ENCODE measurements at places on chromosomes 2 and 18.

GRCh38 chr2:8693157-8693821, 11.4 kb downstream of the ID2 start:
- no peak for DNase-seq

GRCh38 chr18:79042276-79042675, 26.9 kb upstream of the ATP9B start:
- DNase-seq, result no peak

DNA sequence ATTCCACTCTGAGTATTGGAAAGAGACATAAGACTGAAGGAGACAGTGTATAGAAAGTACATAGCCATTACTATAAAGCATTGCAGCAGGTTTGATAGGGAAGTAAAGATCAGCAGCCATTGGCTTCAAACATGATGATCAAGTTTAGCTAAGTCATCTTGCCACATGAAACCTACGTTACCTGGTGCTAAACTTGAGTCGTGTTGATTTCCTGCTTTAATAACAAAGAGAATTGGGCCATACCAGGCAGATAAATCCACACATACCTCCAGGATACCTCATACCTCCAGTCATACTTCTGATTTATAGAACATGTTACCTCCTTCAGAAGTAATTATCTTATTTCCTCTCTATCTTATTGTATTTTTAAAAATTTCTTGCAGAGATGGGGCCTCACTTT, 10.3 kb upstream of the KYNU start:
- DNase-seq, result no peak

- no peak for DNase-seq
Measured at GRCh38 chr2:44687686-44688455, 253.6 kb upstream of the SIX3 start.

- DNase-seq, result no peak
Measured at GRCh38 chr2:148702475-148702874, 57.9 kb downstream of the EPC2 start.

DNA sequence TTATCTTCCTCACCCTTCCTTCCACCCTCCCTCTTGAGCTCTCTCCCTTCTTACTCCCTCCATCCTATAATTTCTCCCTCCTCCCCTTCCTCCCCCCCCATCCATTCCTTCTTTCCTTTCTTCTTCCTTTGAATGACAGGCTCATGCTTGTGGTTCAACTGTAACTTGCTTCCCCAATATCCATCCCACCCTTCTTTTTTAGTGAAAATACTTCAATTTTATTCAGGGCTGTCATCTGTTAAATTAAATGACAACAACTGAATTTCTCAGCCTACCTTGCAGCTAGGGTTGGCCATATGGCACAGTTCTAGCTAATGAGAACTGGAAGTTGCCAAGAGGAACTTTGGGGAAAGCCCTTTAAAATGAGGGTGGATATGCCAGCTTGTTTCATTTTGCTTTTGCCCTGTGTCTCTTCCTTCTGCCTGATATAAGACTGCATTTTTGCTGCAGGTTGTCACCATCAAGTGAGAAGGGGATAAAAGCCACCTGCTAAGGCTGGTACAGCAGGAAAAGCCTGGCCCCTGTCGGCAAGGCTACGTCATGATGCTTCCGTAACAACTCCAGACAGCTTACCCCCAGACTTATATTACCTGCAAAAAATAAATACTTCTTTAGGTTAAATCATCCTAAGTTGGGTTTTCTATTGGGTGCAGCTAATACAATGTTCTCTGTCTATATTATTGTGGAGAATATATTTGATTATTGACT, 121.8 kb downstream of the NXPH2 start:
- no peak for DNase-seq

DNA sequence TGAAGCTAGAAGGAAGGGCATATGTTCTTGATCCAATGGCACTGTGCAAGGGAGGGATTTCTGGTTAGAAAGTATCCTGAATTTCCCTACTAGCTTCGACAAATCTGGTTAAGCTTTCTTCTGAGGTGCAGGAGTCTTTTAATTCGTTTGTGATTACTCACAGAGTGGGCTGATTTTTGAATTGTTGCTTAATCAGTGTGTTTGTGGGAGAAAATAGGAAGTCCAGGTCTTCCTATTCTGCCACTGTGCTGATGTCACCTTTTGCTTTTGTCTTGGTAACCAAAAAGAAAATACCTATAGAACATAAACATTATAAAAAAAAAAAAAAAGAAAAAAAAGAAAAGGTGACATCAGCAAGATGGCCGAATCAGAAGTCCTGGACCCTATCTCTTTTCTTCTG, 1008.6 kb downstream of the TSN start:
- DNase-seq, result no peak

- no peak for DNase-seq
Measured at GRCh38 chr2:201467666-201468065, 16.1 kb downstream of the STRADB start.

DNA sequence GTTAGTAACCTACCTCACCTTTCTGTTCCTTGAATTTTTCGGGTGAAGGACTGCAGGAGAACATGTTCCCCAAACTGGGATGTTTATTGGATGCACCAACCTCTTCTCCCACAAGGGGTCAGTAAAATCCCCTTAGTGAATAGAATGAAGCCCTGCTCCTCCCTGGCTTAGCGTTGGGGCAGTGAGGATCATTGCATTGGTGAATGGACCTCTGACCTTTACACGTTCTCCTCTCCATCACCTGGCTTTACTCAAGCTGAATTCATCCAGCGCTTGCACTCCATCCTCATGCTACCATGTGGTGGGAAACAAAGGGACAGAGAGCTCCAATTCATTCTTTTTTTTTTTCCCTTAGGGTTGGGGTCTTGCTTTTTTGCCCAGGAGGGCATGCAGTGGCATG, 157.2 kb downstream of the MIB1 start:
- DNase-seq, result peak; percentile 25

GRCh38 chr2:75491129-75491753, 69.5 kb downstream of the EVA1A start:
- DNase-seq, result no peak

DNA sequence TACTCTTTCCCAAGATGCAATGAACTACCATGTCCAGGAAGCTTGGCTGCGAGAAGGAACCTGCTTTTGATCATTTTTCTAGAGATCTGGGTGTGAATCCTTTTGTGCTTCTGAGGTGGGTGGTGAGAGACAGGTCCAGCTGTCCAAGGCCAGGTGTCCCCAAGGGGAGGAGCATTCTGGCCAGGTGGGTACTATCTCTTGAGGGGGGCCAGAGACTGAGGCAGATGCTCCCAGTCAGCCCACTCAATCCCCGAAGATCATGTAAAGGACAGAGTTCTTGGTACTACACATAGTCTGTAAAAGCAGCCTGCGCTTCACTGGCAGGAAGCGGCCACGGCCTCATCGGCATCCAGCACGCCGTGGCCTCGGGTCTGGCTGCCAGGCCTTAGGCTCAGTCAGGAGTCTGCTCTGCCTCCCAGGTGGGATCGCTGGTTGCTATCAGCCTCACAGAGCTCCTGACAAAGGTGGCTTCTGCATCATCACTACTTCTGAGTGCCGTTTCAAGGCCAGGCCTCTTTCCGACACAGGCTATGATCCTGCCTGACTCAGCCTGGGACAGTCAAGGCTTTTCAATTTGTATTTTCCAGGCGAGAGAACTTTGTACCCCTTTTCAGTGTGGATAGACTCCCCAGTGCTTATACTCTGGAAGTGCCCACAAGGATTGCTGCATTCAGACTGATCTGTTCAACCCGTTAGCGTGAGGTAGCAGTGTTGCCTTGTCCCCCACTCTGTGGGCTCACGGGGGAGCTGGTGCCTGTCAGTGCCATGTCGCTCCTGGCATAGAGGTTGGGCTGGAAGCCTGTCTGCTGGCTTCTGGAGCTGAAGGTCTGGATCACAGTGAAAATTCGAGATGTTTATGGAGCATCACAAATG, 29.1 kb downstream of the STK25 start:
- DNase-seq, result no peak

DNA sequence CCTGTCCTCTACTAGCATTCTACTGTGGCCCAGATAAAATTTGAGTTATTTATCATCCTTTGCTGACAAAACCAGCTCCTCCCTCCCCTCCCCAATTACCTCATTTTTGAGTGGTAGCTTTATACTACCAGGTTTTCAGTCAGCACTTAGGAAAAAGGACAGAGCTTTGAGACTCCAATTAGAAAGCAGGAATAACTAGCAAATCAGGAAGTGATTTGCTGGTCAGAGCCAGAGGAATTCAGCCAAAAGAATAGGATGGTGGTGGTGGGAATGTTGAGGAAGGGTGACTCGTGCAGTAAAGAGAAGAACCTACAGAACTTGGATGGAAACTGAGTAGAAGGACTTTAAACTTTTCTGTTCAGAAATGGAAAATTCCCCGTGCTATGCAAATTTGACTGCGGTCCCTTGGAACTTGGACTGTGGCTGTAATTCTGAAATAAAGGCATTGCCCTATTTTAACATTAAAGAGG, 3.7 kb downstream of the MYL12B start:
- no peak for DNase-seq

DNA sequence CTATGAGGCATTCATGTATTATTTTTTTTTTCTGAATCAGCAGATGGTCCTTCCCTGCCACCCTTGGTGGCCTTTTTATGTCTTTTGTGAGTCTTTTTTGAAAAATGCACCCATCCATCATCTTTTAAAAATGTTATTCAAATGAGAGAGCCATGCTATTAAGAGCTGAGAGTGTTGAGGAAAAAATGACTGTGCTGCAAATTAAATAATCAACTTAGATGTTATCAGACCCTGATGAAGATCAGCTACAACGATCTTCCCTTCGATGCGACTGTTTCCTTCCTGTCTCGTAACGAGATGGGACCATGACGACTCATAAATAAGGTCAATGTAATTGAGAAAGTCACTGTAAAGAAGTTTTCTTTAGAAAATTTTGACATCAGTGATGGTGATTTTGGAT, 44.4 kb downstream of the TRIB2 start:
- no peak for DNase-seq

DNA sequence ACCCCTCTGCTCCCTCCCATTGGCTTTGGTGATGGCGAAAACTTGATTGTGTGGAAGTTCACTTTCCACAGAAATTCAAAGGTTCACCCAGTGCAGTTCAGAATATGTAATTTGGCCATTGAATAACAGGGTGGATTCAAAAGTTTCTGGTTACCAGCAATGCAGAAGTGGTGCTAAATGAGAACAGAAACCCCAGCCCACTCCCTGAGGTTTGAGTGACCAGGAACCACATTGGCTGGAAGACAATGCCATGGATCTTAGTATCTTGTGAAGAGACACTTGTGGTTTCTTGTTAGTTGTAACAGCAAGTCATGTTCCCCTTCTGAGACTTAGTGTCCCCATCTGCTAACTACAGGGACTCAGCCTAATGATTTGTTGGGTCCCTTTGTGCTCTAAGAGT, 49.8 kb downstream of the QPCT start:
- no peak for DNase-seq
